Stimulated activated CD4-positive, alpha-beta T cell treated with anti-CD3 and anti-CD28 coated beads, Interleukin-1b, Interleukin-23, amount 100 ng/mL, for 24 hours (primary cell): ENCODE measurements at places on chromosomes 12 and 14.
A peak's percentile ranks its signal among the peaks of the same experiment; 100 is the strongest.

GRCh38 chr12:107914460-107914977 is 140.0 kb downstream of the ASCL4 start:
- no peak for DNase-seq

GRCh38 chr12:44851586-44851985 is 24.5 kb downstream of the NELL2 start:
- DNase-seq: no peak

- DNase-seq: no peak
Observed at GRCh38 chr12:28908646-28909045, 240.4 kb upstream of the FAR2 start.

- no peak for DNase-seq
Observed at GRCh38 chr12:95197636-95198035, 19.6 kb downstream of the FGD6 start.

GRCh38 chr14:42130815-42131214 is 524.1 kb downstream of the LRFN5 start:
- no peak for DNase-seq

GRCh38 chr14:33529787-33530757 is 420.8 kb downstream of the EGLN3 start:
- no peak for DNase-seq

GRCh38 chr14:89915114-89915878 is 39.2 kb downstream of the EFCAB11 start:
- peak; percentile 9 for DNase-seq
